LHCN-M2 (cell line): ENCODE measurements at places on chromosomes 1 and 21.

- DNase-seq, result no peak
Observed at GRCh38 chr1:182610606-182611194, 6.5 kb upstream of the RGS16 start.

GRCh38 chr1:41217441-41217840 is 24.7 kb downstream of the SCMH1 start:
- DNase-seq, result no peak

- DNase-seq, result no peak
Observed at GRCh38 chr1:33957854-33958253, 94.0 kb downstream of the HMGB4 start.

GRCh38 chr1:231187571-231187970 is 25.7 kb downstream of the TRIM67 start:
- DNase-seq, result no peak

DNA sequence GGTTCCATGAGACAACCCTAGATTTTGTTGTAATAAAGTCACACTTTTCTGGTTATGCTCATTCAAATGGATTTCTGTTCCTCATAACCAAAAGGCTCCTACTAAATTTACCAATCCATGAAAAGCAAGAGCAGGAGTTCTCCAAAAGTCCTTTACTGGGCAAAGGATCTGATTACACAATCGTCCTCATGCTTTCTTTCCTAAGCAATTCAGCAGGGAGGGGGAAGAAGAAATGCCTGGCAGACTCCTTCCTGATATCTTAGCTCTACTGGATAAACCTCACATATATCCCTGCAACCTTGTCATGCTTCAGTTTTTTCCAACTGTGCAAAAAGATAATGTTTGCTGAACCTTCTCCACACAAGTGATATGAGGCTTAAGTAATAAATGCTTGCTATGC is 67.6 kb upstream of the GUCA2B start:
- DNase-seq, result peak; percentile 2

GRCh38 chr1:160800645-160801408 is 4.9 kb downstream of the LY9 start:
- DNase-seq, result no peak

DNA sequence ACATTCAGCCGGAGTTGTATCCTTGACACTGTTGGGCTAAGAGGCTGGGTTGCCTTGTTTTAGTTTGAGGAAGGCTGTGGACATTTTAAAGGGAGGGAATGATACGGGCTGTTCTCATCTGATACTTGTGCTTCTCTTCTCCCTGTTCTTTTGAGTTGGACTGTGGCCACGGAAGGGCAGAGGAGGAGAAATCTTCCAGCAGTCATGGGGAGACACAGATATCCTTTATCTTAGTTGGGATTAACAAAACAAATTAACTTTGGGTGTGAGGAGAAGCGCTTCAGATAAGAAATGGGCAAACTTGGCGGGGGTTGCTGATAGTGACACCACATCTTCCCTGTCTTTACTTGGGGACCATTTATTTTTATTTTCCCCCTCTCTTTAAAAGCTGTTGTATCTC is 138.8 kb downstream of the ROR1 start:
- DNase-seq, result no peak

DNA sequence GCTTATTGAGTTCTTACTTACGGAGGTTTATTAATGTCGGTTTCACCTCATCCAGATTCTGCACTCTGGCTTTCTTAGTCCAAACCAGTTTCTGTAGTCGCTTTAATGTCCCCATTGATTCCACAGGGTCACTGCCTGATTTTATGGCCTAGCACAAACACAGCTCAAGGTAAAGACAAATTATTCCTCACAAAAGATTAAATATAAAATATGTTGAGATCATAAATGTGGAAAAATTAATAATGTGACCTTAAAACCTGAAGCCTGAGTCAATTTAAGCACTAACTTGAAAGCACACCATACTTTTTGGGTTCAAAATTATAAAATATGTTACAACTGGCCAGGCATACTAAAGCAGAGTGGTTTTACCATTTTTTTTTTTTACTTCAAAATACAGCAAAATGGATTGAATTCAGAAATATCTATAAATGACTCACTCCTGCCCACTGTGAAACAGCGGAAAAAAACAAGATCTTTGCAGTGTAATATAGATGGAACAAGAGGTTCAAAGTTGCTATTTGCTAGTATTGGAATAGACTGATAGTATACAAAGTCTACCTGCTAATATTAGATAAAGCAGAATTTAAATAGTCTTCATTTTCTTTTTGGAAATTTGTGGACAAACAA is 37.6 kb upstream of the SAMSN1 start:
- DNase-seq, result no peak

DNA sequence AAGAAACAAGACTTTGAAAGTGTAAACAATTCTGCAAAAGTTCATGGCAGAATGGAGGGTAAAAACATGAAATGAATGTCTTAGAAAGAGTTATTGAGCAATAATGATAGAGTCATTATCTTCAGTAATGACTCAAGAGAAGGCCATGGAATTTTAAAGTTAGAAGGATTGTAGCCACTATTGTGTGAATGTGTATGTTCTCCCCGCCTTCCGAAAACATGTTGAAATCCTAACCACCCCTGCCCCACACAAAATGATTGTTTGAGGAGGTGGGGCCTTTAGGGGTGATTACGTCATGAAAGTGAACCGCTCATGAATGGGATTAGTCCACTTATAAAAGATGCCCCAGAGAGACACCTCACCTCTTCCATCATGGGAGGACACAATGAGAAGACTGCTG is 93.8 kb upstream of the CCDC190 start:
- no peak for DNase-seq

DNA sequence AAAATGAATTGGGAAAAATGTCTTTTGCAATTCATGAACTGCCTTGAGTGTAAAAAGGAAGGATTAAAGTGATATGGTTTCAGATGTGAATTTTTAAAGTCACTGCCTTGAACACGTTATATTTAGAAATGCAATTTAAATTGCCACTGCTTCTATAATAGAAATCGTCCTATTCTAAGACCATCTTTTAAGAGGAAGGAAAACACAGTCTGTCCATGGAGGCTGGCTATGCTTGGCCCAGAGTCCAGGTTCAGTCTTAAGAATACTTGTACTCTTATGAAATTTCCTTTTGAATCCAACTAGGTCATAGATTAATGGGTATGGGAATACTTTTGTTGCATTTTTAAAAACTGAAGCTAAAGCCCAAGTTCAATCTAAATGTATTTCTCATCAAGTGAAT is 86.0 kb downstream of the PCNX2 start:
- DNase-seq, result no peak

- peak; percentile 51 for DNase-seq
Observed at GRCh38 chr1:201391651-201392511, 7.2 kb downstream of the LAD1 start.

- no peak for DNase-seq
Observed at GRCh38 chr1:91948501-91949355, 473 bp upstream of the BRDT start.

DNA sequence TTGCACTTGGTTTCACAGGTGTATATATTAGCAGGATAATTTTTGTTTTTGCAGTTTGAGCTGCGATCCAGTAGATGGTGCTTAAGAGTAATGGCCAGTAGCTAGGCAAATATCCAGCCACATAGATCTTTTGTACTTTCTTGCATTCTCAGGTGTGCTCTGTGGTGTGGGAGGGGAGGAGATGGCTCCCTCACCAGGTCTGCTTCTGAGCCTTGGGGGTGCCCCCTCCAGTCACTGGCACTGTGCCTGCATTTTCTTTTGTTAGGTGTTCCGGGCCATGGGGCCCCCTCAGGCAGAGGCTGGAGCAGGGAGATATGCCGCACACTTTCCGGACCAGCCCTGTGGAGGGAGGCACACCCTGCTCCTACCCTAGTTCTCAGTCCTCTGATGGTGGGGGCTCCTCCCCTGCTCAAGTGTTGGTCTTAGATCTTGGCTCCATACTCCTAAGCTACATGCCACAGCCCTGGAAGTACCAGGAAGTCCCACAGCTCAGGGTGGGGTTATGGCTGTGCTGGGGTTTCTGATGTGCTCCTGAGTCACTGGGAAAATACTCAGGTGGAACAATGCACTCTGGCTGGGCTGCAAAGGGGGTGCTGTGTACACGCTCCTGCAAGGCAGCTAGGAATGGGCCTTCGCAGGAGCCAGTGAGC is 197.6 kb upstream of the DMRTA2 start:
- no peak for DNase-seq

- DNase-seq, result no peak
Observed at GRCh38 chr1:4309676-4310320, 344.6 kb upstream of the AJAP1 start.

GRCh38 chr1:3672231-3672970 is 20.1 kb downstream of the TP73 start:
- no peak for DNase-seq

DNA sequence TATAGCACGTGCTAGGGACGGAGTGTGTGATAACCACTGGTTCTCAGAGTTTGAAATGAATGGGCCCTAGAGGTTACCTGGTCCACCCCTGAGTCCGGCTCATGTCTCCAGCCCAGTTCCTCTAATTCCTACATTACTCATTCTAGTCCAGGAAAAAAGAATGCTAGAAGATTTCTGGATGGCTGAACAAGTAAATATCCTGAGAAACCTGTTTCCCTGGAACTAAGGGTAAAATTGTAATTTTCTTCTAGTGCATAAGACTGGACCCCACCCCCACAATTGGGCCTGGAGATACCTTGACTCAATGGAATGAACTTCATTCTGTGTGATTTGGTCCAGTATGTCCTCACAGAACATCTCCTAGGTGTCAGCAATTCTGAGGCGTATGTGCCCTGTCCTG is 208.4 kb downstream of the TRABD2B start:
- DNase-seq, result no peak

GRCh38 chr1:17297991-17298390 is 10.0 kb upstream of the PADI4 start:
- DNase-seq, result no peak

DNA sequence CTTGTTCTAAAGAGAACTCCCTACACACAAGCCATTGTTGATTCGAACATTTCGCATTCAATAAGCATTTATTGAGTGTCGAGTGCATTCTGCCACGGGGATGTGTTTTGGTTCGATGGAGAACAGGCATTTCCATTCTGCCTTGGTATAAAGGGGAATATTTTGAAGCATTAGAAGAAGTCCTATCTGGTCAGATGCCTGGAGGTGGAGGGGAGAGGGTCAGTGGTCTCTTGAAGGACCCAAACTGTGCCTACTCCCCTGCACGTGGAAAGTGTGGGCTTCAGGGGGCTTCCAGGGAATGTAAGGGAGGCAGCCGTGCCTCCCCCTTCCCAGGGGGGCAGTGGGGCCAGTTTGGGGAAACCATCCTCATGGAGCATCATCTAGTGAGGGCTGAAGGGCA is 8.3 kb downstream of the AJAP1 start:
- no peak for DNase-seq

DNA sequence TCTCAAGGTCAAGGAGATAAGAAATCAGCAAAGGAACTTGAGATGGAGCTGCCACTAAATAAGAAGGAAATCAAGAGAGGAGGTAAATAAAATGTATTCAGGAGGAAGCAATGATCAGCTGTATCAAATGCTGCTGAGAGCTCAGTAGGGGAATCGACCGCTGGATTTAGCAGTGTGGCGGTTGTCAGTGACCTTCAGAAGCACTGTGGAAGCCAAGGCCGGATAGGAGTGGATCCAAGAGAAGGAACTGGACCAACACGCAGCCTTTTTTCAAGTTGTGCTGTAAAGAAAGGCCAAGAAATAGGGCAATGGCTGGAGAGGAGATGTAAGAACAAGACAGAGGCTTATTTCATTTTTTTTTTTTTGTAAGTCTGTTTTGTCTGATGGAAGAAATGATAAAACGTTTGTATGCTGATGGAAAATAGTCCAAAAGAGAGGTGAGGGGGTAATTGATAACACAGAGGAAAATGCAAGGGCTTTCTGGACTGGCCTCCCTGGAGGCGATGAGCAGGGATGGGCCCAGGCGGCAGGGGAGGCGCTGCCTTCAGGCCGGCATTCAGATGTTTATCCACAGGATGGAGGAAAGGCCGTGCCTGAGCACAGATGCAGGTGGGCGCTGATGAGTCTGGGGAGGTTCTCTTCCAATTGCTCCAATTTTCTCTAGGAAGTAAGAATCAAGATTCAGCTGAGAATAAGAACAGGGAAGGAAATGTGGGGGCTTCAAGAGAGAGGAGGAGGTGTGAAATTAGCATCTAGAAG is 17.5 kb upstream of the FAM43B start:
- no peak for DNase-seq

GRCh38 chr1:71630073-71630472 is 549.2 kb upstream of the ZRANB2 start:
- DNase-seq, result no peak

- DNase-seq, result no peak
Observed at GRCh38 chr1:230232371-230232771, 165.3 kb downstream of the GALNT2 start.

GRCh38 chr1:107138767-107139445 is 1.9 kb upstream of the NTNG1 start:
- peak; percentile 34 for DNase-seq

DNA sequence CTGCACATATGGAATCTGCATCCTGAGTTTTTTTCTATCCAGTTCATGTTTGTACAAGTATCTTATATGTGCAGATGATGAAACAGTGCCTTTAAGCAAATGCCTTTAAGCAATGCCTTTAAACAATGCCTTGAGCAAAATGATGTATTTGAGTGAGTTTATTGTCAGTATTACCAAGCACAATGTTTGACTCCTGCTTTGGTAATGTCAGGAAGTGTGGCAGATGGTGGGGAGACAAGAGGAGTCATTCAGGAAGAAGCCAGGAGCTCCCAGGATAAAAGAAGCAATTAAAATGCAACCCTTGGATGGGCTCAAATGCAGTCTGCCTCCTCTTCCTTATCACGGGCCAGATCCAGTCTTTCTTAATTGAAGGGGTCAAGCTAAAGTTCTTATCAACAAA is 108.7 kb upstream of the KCNJ15 start:
- no peak for DNase-seq

GRCh38 chr1:5551274-5551975 is 440.8 kb downstream of the NPHP4 start:
- peak; percentile 9 for DNase-seq
